ENCODE measurements at places on chromosomes 7 and 10. TPM values are rescaled to one million over a fixed set of nuclear protein-coding genes. Genes with fewer than 3 reads are reported as not detected.

- no peak overlapping the region for H3K4me3 ChIP-seq
- H3K27me3 ChIP-seq = no peaks in the 10 kb centered on the region
- DNase-seq = no peak
- no peak overlapping the region for H3K27ac ChIP-seq
- H3K36me3 ChIP-seq = no peaks in the 10 kb centered on the region
Observed at GRCh38 chr7:38142736-38143135, 35.3 kb upstream of the STARD3NL start.

- H3K27me3 ChIP-seq = no peaks in the 10 kb centered on the region
- no peak overlapping the region for H3K4me3 ChIP-seq
- H3K4me1 ChIP-seq = no peaks in the 10 kb centered on the region
- DNase-seq = no peak
Observed at GRCh38 chr10:91104193-91105041, 116.0 kb upstream of the PCGF5 start.

DNA sequence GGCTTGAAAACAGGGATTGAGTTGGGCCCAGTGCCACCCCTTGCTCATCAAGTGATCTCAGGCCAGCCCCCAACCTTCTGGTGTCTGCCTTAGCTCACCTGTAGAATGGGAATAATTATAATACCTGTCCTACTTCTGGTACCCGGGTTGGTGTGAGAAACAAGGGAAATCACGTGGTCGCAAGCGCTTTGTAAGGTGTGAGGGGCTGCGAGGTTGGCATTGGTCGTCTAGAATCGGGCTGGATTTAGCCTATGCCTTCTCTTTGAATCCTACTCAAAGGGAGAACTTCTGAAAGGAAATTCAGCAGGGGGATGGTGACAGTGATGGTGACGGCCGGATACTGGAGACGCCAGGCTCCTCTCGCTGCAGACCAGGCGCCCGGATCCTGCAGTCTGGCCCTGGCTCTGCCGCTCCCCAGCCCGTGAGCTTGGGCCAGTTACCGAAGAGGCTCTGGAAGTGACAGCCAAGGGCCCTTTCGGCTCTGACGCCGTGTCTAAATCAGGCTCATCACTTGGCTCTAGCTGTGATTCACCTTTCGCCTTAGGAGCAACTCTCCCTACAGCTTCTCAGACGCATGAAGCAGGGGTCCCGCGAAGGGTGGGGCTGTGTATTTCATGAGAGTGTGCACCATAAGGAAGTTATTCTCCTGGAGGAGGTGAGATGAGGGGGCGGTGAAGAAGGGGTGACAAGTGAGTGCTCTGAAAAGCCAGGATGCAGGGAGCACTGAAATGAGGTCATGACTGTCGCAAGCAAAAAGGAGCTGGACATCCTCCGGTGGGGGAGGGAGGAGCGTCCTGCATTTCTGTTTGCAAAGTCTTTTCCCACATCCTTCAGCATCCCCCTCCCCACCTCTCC is 4.0 kb upstream of the CREB5 start:
- H3K36me3 ChIP-seq = no peaks in the 10 kb centered on the region
- peaks cover 23% of the 10 kb centered on the region for H3K4me1 ChIP-seq
- peaks cover 26% of the 10 kb centered on the region for H3K27me3 ChIP-seq

GRCh38 chr10:122265896-122266295 is 5.2 kb upstream of the BTBD16 start:
- no peak overlapping the region for H3K4me3 ChIP-seq
- H3K27ac ChIP-seq = no peak overlapping the region
- H3K4me1 ChIP-seq = peaks cover 5% of the 10 kb centered on the region
- no peaks in the 10 kb centered on the region for H3K27me3 ChIP-seq

GRCh38 chr7:96342049-96342448 is 20.2 kb upstream of the SLC25A13 start:
- no peaks in the 10 kb centered on the region for H3K36me3 ChIP-seq
- no peaks in the 10 kb centered on the region for H3K4me1 ChIP-seq
- no peak overlapping the region for H3K27ac ChIP-seq
- no peak overlapping the region for H3K4me3 ChIP-seq
- H3K27me3 ChIP-seq = no peaks in the 10 kb centered on the region

GRCh38 chr7:21507627-21508343 is 35.1 kb upstream of the DNAH11 start:
- no peaks in the 10 kb centered on the region for H3K4me1 ChIP-seq
- no peak overlapping the region for H3K4me3 ChIP-seq
- H3K27me3 ChIP-seq = no peaks in the 10 kb centered on the region

- H3K27ac ChIP-seq = peak overlapping the region; percentile 19
- no peaks in the 10 kb centered on the region for H3K36me3 ChIP-seq
- peak overlapping the region; percentile 10 for H3K4me3 ChIP-seq
- DNase-seq = no peak
Observed at GRCh38 chr7:1555046-1555812, 776 bp downstream of the TMEM184A start.

DNA sequence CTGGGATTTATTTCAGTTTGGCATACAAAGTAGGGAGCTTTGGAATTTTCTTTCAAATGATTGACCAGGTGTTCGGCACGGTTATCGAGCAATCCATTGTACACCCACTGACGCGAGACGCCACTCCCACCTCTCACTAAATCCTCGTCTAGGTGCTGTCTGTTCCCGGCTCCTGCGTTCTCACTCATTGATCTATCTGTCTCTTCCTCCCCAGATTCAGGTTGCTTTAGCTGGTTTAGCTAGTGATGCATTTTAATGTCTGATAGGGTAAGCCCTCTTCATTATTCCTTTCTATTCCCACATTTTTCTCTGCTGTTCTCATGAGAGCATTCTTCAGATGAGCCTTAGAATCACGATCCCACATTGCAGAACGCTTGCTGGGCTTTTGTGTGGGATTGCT is 91.7 kb downstream of the ELFN1 start:
- H3K4me1 ChIP-seq = no peaks in the 10 kb centered on the region
- no peak overlapping the region for H3K4me3 ChIP-seq
- peaks cover 2% of the 10 kb centered on the region for H3K27me3 ChIP-seq

- no peaks in the 10 kb centered on the region for H3K4me1 ChIP-seq
- DNase-seq = no peak
- H3K36me3 ChIP-seq = no peaks in the 10 kb centered on the region
- no peak overlapping the region for H3K4me3 ChIP-seq
Observed at GRCh38 chr10:127300868-127301321, 104.5 kb upstream of the INSYN2A start.

GRCh38 chr10:66180021-66180420 is 745.8 kb upstream of the LRRTM3 start:
- H3K27me3 ChIP-seq = no peaks in the 10 kb centered on the region
- H3K27ac ChIP-seq = no peak overlapping the region
- DNase-seq = no peak
- H3K4me1 ChIP-seq = no peaks in the 10 kb centered on the region
- no peaks in the 10 kb centered on the region for H3K36me3 ChIP-seq

- peaks cover 4% of the 10 kb centered on the region for H3K4me1 ChIP-seq
- no peak overlapping the region for H3K27ac ChIP-seq
- no peaks in the 10 kb centered on the region for H3K36me3 ChIP-seq
- H3K4me3 ChIP-seq = no peak overlapping the region
- no peak for DNase-seq
Observed at GRCh38 chr10:31625566-31625965, 303.1 kb downstream of the ARHGAP12 start.

GRCh38 chr7:43552122-43552521 is 30.8 kb upstream of the STK17A start:
- DNase-seq = no peak
- no peaks in the 10 kb centered on the region for H3K27me3 ChIP-seq
- H3K36me3 ChIP-seq = no peaks in the 10 kb centered on the region

GRCh38 chr10:3531670-3532069 is 253.3 kb downstream of the KLF6 start:
- H3K36me3 ChIP-seq = no peaks in the 10 kb centered on the region
- no peaks in the 10 kb centered on the region for H3K4me1 ChIP-seq
- no peak overlapping the region for H3K4me3 ChIP-seq
- H3K27ac ChIP-seq = no peak overlapping the region
- no peaks in the 10 kb centered on the region for H3K27me3 ChIP-seq

GRCh38 chr10:92972886-92973285 is 87.7 kb upstream of the CYP26C1 start:
- no peaks in the 10 kb centered on the region for H3K27me3 ChIP-seq
- H3K27ac ChIP-seq = no peak overlapping the region
- H3K36me3 ChIP-seq = no peaks in the 10 kb centered on the region

DNA sequence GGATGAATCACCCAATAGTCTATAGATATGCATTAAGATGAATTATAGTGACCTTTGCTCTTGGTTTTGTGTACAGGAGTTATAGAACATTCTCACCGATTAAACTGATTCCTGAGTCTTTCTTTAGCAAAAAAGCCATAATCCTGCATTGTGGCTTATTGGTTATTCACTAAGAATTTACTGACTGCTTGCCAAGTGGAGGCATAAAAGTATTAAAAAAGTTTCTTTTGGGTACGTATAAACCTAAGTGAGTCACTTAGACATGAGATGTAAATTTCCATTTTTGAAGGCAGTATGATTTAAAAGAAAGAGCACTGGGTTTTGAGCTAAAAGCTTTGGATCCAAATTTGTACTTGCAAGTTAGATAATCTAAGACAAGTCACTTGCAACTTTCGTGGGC is 100.7 kb downstream of the CDK6 start:
- no peak overlapping the region for H3K4me3 ChIP-seq
- H3K36me3 ChIP-seq = no peaks in the 10 kb centered on the region
- H3K27ac ChIP-seq = no peak overlapping the region
- peaks cover 4% of the 10 kb centered on the region for H3K4me1 ChIP-seq

DNA sequence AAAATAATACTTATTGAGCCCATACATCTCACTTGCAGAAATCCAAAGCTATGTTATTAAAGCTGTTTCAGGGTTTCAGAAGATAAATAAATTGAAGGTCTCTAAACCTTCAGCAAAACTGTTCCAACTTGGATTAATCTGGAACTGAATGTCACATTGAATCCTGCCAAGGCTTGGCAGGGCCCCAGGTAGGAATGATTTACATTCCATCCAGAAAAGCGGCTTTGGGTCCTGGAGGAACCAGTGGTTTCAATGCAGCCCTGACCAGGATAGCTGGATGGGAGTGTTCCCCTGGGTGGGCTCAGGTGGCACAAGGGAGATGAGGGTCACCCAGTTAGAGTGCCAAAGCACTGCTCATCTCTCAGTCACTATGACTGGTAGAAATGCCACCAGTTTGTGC is 37.0 kb upstream of the TMEM72 start:
- DNase-seq = no peak
- H3K27ac ChIP-seq = no peak overlapping the region
- peaks cover 9% of the 10 kb centered on the region for H3K4me1 ChIP-seq

- H3K27ac ChIP-seq = no peak overlapping the region
- no peaks in the 10 kb centered on the region for H3K4me1 ChIP-seq
- H3K4me3 ChIP-seq = no peak overlapping the region
- peaks cover 66% of the 10 kb centered on the region for H3K27me3 ChIP-seq
- no peaks in the 10 kb centered on the region for H3K36me3 ChIP-seq
- DNase-seq = no peak
Observed at GRCh38 chr10:128268015-128268722, 141.9 kb upstream of the MKI67 start.

DNA sequence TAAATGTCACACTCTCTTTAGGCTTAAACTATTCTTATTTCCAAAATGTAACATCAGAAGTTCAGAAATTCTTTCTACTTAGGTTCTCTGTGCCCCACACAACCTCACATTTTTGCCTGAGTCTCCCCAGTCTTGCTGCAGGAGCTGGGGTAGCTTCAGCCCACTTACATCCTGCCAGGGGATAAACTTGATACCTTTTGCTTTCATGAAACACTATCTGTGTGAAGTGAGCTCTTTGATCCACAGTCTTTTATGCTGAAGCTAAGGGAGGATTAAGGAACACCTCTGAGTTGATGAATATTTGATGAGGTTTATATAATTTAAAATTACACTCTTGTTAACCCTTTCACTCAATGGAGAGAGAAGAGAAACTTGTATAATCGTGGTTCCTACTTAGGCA is 341.0 kb downstream of the AUTS2 start:
- DNase-seq = no peak
- H3K36me3 ChIP-seq = no peaks in the 10 kb centered on the region
- H3K27me3 ChIP-seq = no peaks in the 10 kb centered on the region
- no peak overlapping the region for H3K4me3 ChIP-seq
- no peak overlapping the region for H3K27ac ChIP-seq
- no peaks in the 10 kb centered on the region for H3K4me1 ChIP-seq

DNA sequence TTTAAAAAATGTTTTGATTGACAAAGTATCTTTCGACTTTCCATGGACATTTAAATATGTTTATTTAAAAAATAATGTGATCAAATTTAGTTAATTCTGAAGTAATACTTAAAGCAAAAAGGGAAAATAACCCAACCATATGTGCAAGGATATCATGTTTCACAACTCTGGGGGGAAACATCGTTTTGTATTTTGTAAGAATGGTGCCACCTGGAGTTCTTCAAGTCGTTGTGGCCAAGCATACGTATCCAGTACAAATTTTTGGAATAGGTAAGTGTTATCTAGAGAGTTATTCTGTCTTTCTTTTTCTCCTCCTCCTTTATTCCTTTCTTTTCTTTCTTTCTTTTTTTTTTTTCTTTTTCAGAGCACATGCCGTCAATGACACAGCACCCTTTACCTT is 176.2 kb upstream of the CSTF2T start:
- no peaks in the 10 kb centered on the region for H3K27me3 ChIP-seq
- H3K27ac ChIP-seq = no peak overlapping the region
- H3K4me3 ChIP-seq = no peak overlapping the region
- H3K4me1 ChIP-seq = no peaks in the 10 kb centered on the region
- H3K36me3 ChIP-seq = no peaks in the 10 kb centered on the region

- peaks cover 24% of the 10 kb centered on the region for H3K4me1 ChIP-seq
- no peaks in the 10 kb centered on the region for H3K27me3 ChIP-seq
- peaks cover 11% of the 10 kb centered on the region for H3K36me3 ChIP-seq
- H3K27ac ChIP-seq = peak overlapping the region; percentile 93
- H3K4me3 ChIP-seq = peak overlapping the region; percentile 79
Observed at GRCh38 chr7:1569440-1569832, 396 bp downstream of the PSMG3 start.

- H3K4me1 ChIP-seq = no peaks in the 10 kb centered on the region
- no peak overlapping the region for H3K27ac ChIP-seq
- DNase-seq = no peak
- no peak overlapping the region for H3K4me3 ChIP-seq
Observed at GRCh38 chr7:85851571-85852193, 664.8 kb upstream of the SEMA3D start.

The SLC39A12 gene
- 0.29 TPM for total RNA-seq

The H2BK1 gene
- not detected for total RNA-seq

The CPN1 gene
- total RNA-seq = not detected

The STRIP2 gene
- total RNA-seq = 1.3 TPM

The CCDC136 gene
- total RNA-seq = 3.1 TPM

The BPGM gene
- total RNA-seq = 14.8 TPM

The MET gene
- 69.6 TPM for total RNA-seq

The BTBD16 gene
- 0.35 TPM for total RNA-seq

The VWA2 gene
- total RNA-seq = 15.5 TPM

The FKBP6 gene
- not detected for total RNA-seq

Data from upper lobe of right lung (tissue), 1 donor.